ENCODE measurements at places on chromosomes 16 and 17.

GRCh38 chr16:50677351-50677750 is 3.8 kb downstream of the SNX20 start:
- DNase-seq = no peak

DNA sequence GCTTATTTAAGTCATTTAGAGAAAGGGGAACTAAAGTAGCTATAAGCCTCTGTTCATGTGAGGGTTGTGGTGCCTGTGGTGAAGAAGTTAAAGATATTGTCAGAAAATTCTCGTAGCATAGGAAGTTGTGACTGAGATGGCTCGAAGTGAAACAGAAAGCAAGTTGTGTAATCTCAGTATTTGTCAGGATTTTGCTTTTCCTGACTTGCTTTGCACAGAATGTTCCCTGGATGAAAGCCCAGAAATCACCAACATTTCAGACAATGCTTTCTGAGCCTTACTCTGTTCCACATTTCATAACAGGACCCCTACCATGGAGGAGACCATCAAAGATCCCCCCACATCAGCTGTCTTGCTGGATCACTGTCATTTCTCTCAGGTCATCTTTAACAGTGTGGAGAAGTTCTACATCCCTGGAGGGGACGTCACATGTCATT is 10.6 kb downstream of the CALCOCO2 start:
- DNase-seq = no peak

- DNase-seq = peak; percentile 44
Observed at GRCh38 chr17:82188001-82188961, 24.4 kb downstream of the CCDC57 start.

GRCh38 chr17:47810200-47810821 is 11.3 kb downstream of the OSBPL7 start:
- peak; percentile 82 for DNase-seq

- DNase-seq = peak; percentile 97
Observed at GRCh38 chr17:42980274-42980765, at the start of gene RUNDC1. TSS of gene RUNDC1 (plus strand) at chr17:42980565. CDS start at chr17:42980577, 12 bp downstream.

GRCh38 chr16:76862901-76863300 is 328.1 kb upstream of the MON1B start:
- DNase-seq = no peak

- peak; percentile 25 for DNase-seq
Observed at GRCh38 chr17:64016231-64016784, 4.1 kb downstream of the ICAM2 start.

GRCh38 chr17:3740611-3741073 is 16.9 kb downstream of the HASPIN start:
- no peak for DNase-seq

- peak; percentile 82 for DNase-seq
Observed at GRCh38 chr17:38735161-38735997, 5.2 kb downstream of the CISD3 start.

GRCh38 chr16:751152-752006 is 9.2 kb upstream of the MSLN start:
- peak; percentile 51 for DNase-seq

GRCh38 chr16:3520841-3521240 is 20.0 kb downstream of the CLUAP1 start:
- DNase-seq = no peak

- peak; percentile 5 for DNase-seq
Observed at GRCh38 chr16:50257876-50258275, 8.5 kb upstream of the ADCY7 start.

DNA sequence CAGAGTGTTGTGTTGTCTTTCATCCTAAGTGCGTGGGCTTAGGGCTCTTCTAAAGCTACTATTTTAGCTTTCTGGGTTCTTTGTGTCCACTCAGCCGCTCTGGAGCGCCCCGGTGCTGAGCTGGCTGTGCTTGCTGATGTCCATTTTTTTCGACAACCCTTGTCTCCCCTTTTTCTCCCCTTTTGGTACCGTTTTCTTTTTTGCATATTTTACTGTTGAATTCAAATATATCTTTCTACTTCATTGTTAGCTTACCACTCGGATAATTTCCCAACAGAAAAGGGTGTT is 1.2 kb downstream of the SRRM2 start:
- peak; percentile 49 for DNase-seq

DNA sequence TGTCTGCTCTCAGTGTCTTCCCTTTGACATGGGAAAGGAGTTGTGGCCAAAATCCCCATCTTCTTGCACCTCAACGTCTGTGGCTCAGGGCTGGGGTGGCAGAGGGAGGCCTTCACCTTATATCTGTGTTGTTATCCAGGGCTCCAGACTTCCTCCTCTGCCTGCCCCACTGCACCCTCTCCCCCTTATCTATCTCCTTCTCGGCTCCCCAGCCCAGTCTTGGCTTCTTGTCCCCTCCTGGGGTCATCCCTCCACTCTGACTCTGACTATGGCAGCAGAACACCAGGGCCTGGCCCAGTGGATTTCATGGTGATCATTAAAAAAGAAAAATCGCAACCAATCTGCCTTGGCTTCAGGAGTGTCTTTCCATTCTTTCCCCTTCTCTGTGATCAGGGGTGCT is 918 bp upstream of the MRM1 start:
- DNase-seq = no peak

GRCh38 chr16:77899416-77899815 is 111.1 kb downstream of the VAT1L start:
- DNase-seq = no peak

GRCh38 chr17:40028595-40028994 is 13.4 kb downstream of the CSF3 start:
- DNase-seq = no peak

DNA sequence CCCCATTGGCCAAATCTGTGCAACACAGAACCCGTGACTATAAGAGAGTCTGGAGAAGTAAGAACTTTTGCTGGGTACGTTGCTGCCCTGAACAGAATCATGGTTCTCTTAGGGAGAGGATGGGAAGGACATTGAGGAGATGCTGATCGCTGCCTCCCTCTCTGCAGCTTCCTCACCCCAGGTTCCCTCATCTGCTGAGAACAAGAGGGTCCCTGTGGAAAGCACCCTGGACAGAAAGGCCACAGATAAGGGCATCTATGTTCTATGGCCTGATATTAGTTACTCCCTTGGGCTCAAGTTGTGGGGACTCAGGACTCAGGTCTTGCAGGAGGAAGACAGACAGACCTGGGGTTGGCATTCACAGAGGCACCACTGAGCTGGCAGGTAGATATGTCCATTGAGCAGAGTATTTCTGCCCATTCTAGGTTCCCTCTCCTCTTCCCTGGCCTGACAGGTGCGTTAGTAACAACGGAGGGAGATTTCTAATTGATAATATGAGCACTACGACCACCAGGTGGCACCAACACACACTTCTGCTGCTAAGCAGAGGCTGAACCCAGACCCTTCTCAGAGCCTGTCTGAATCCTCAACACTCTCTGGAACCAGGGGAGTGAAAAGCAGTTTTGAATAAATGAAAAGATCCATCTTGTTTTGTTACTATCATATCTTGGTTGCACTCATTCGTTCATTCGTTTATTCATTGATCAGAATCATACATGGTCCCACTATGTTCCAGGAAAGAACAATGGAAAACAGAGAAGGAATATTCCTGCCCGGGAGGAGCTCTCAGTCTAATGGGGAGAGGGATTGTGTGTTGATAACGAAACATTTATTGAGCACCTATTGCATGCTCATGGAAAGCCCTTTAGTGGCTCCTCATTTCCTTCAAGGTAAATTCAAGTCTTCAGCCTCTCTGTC is 56.4 kb downstream of the SLC6A2 start:
- DNase-seq = peak; percentile 86

GRCh38 chr17:48613862-48614694 is 1.0 kb downstream of the HOXB8 start:
- DNase-seq = no peak

GRCh38 chr16:6081320-6081976 is 983.9 kb upstream of the EEF2KMT start:
- peak; percentile 59 for DNase-seq

- peak; percentile 66 for DNase-seq
Observed at GRCh38 chr17:8120520-8121406, 2.4 kb upstream of the ALOXE3 start.

DNA sequence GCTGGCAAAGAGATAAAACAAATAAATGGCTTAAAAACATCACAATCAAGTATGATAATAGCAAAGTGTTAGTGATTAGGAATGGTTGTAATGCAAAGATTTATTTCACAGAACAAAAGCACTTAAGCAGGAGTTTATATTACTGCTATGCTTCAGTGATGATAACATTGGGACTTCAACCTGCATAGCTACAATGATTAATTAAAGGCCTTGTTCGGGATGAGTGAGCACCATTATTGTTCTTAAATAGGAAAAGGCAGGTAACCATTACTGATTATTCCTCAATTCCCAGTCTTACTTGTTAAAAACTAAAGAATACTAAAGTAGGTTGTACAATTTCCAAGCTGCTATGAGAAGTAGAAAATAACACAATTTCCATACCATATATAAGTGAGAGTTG is 1247.5 kb upstream of the CDH8 start:
- no peak for DNase-seq

- DNase-seq = no peak
Observed at GRCh38 chr17:82930924-82931698, 91.3 kb upstream of the ZNF750 start.

DNA sequence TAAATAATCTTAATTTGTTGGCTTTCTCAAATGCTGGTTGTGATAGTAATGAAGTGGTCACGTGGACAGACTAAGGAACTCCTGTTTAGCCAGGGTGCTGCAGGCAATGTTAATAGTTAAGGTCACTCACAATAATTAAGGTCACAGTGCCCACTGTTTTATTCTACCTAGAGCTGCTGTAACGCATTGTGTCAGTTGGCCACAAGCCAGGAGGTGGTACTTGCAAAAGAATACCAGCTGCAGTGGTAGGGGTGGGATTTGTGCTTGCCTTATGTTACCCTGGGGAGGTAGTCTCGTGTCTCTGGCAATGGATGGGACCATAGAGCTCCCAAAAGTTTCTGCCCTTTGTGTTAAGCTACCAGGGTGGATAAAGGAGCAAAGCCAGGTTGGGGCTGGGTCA is 969.1 kb upstream of the CDH8 start:
- DNase-seq = no peak

- peak; percentile 30 for DNase-seq
Observed at GRCh38 chr17:56752263-56752836, 81.4 kb downstream of the C17orf67 start.

DNA sequence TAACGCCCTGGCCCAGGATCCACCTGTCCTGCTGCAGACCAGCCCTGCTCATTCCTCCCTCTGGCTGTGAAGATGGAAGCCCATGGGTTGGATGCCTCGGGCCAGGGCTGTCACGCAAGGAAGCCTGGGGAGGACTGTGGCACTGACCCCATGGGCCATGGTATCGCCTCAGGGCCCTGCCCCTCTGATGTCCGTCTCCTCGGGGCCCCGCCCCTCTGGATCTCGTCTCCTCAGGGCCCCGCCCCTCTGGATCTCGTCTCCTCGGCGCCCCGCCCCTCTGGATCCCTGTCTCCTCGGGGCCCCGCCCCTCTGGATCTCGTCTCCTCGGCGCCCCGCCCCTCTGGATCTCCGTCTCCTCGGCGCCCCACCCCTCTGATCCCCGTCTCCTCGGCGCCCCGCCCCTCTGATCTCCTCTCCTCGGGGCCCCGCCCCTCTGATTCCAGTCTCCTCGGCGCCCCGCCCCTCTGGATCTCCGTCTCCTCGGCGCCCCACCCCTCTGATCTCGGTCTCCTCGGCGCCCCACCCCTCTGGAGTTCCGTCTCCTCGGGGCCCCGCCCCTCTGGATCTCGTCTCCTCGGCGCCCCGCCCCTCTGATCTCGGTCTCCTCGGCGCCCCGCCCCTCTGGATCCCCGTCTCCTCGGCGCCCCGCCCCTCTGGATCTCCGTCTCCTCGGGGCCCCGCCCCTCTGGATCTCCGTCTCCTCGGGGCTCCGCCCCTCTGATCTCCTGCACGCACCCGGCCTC is 24.0 kb downstream of the METRNL start:
- peak; percentile 83 for DNase-seq

- no peak for DNase-seq
Observed at GRCh38 chr17:46182961-46183360, 10.3 kb downstream of the KANSL1 start.

DNA sequence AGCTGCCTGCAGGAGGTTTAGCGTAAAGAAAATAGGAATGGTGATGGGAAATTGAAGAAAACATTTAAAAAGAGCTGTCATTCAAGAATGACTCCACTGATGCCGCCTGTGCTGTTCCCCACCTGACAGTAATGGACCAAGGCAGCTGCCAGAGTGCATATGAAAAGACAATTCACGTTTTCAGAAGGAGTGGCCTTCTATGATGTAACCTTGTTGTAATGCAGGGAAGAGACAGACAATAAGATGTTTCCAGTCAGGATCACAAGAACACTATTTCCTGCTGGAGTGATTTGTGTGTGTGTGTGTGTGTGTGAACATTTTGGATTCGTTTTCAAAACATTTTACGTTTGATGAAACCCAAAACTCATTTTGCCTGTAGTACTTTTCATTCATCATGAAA is 203.7 kb downstream of the LGALS9B start:
- no peak for DNase-seq

GRCh38 chr17:14866266-14866665 is 398.9 kb downstream of the PMP22 start:
- DNase-seq = no peak

DNA sequence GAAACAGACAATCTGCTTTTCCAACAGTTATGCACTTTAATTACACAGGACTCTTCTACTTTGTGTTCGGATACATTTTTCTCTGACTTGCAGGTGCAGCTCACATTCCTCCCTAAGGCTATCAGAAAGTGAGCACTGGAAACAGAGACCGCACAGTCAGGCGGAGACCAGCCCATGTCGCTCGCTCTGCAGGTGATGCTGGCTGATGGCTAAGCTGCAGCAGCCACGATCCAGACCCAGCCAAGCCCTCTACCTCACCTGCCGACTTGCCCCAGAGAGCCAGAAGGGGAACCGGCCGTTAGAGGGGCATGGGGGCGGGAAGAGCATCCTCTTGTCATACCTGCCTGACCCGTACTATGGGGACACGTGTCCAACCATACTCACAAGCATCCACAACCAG is 33.8 kb downstream of the MAP1LC3B start:
- DNase-seq = no peak

DNA sequence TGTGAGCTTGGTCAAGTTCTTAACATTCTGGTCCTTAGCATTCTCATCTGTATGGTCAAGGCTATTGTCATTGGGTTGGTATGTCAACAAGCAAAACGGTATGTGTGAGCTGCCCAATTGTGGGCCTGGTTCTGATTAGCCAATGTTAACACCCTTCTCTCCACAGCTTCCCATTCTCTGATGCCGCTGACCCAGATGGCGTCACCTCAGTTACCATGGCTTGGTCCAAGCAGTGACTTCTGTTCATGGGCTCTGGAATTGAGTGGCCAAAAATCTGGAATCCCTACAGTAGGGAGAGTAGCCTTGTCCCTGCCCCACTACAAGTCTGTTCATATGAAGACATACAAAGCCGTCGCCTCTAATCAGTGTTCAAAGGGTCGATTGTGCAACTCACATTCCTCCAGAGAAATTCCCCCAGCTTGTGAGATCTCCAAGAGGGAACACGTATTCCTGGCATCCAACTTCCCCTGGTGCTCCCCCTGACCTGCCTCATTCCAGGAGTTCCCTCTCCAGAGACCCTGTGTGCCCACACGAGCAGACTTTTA is 15.8 kb downstream of the TMEM98 start:
- DNase-seq = peak; percentile 79

DNA sequence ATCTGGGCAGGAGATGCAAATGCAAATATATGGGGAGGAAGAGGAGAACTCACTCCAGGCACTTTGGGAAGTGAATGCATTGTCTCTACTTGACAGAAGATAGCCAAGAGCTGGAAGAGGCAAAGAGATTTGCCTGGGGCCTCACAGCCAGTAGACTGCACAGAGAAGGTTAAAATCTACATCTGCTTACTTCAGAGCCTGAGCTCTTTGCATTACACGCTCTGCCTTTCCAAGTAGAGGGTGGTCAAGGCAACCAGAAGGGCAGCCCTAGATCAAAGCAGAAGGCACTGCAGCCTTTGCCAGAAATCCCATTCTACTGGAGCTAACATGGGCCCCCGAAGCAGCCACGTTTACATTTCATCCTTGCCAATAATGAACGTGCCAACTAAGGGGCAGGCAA is 407.2 kb upstream of the CCL2 start:
- no peak for DNase-seq
